Suppressor macrophage (primary cell): ENCODE measurements at places on chromosomes 4 and X.

GRCh38 chr4:8162625-8163024 lies 4.0 kb upstream of the ABLIM2 start:
- no peak for DNase-seq

- no peak for DNase-seq
These were observed 343.7 kb downstream of the GRIA2 start for GRCh38 chr4:157564218-157564617.

DNA sequence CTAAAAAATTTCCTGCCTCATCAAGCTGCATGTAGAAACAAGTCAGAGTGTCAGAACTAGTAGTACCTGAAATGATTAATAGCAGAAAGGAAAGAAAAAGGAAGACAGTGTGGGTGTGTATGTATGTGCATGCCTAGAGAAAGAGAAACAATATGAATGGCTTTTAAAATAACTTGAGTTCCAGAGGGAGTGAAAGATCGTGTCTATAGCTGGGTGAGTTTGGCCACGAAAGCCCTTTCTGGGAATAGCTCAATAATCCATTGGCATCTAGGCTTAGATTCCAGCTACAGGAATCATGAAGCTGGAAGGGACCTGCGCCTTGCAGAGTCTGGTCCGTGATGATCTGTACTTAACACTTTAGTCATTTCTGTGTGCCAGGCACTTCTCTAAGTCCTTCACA lies 195.6 kb downstream of the RAPGEF2 start:
- DNase-seq: no peak

DNA sequence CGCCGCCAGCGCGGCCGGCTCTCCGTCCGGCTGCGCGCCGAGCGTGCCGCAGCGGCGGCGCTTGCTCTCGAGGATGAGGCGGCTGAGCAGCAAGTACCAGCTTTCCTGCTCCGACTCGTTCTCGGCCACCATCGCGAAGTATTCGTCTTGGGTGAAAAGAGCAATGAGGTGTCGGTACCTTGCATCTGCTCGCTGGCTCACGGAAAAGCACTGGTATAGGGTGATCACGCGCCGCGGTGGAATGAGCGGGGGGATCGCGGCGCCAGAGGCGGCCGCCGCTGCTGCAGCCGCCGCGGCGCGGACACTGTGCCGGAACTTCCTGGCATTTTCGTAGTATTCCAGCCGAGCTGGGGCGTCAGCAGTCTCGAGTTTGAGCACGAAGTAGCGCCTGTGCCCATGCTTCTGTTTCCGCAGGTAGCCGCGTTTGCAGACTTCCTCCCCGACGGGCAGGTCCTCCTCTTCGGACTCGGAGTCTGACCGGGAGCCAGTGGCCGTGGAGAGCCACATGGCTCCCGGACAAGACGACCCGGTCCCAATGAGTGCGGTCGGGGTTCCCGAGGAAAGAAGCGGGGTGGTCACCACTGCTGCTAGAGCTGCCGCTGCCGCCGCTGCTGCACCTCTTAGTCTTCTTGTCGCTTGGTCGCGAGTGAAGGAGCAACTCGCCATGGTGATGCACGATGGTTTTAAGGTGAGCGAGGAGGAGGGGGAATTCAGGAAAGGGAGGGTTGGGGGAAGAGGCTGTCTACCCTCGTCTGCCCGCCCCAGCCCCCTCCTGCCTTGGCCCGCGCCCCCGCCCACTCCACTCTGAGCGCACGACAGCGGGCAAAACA lies 469 bp downstream of the IRS4 start:
- DNase-seq: no peak

GRCh38 chrX:2697306-2697705 lies 6.2 kb downstream of the CD99 start:
- DNase-seq: no peak

DNA sequence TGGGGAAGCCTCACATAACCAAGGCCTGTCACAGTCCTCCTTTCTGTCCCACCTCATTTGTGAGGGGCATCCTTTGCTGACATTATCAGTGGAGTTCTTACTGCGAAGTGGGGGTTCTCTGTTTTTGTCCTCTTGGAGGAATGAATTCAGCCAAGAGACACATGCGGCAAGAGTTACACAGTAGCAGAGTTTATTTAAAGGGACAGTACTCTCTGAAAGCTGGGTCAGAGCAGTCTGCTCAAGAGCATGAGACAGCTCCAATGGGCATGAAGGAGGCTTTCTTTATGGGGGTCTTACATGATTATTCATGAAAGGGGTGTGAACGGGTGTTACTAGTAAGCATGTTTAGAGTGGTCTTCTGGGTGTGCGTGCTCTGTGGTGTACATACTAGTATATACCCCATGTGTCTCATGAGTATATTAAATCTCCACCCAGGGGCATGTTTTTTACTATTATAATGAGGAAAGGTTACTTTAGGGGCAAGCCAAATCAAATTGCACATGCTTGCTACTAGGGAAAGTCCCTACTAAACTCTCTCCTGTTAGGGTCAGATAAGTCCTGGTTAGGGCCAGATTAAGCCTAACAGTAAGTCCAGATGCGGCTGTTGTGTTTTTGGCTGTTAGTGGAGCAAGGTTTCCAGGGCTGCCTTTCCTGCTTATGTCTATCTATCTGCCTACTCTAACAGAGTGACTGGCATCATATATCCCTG lies 19.8 kb upstream of the LGI2 start:
- DNase-seq: no peak
